Activated T-cell treated with anti-CD3 and anti-CD28 coated beads for 48 hours (primary cell): ENCODE measurements at places on chromosomes 7 and 10.

DNA sequence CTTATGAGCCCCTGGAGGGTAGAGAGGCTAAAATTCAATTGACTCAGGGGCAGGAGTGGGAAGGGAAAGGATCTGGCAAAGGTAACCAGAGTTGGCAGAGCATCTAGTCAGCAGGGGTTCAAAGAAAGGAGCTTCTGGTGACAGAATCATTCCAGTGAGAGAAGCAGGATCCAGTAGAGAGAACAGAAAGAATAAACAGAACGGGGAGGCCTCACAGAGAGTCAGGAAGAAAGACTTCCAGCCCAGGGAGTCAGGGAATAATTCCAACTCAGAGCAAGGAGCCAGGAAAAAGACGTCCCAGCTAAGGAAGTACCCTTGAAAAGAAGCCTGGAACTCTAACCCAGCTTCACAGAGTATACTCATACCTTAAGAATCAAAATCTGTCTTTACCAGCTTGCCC lies 66.6 kb upstream of the CPXM2 start:
- DNase-seq = no peak

GRCh38 chr7:99014113-99014985 lies 129.6 kb downstream of the SMURF1 start:
- no peak for DNase-seq

- DNase-seq = no peak
Observed at GRCh38 chr7:42407833-42408232, 170.8 kb upstream of the GLI3 start.

DNA sequence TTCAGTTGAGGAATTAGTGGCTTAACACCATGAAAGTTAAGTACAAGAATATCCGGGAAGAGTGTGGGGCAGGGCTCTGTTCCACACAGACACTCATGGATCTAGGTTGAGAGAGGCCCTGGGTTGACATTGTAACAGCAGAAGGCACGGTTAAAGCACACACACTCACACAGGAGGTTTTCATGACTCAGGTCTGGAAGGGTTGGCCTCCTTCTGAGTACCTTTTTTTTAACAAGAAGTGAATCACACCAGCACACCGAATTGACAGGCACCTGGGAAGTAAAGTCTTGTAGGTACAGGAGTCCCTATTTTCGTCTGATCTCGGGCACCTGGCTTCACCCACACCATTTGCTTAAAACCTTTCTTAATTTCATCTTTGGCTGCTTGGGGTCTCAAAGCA lies 509.4 kb upstream of the ADARB2 start:
- DNase-seq = no peak

DNA sequence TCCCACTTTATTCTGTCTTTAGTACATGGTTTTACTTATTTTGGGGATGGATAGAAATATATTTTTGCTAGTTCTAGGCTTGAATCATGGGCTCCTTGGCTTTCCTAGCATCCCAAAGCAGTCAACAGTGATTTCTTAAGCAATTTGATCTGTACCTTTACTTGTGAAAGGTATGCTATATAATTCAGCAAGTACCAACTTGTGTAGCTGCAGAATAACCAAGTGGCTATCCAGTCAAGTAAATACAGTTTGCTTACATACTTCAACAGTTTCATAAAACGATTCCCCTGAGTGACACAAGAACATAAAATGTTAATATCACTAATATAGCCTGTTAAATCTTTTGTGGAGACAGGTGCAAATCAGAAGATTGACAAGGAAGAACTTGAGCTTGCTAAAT lies 67.2 kb downstream of the PODXL start:
- no peak for DNase-seq

GRCh38 chr10:127210936-127211466 lies 14.6 kb upstream of the INSYN2A start:
- no peak for DNase-seq

GRCh38 chr7:125316466-125316865 lies 386.8 kb upstream of the POT1 start:
- DNase-seq = no peak

GRCh38 chr10:7520507-7521485 lies 110.0 kb upstream of the SFMBT2 start:
- no peak for DNase-seq

DNA sequence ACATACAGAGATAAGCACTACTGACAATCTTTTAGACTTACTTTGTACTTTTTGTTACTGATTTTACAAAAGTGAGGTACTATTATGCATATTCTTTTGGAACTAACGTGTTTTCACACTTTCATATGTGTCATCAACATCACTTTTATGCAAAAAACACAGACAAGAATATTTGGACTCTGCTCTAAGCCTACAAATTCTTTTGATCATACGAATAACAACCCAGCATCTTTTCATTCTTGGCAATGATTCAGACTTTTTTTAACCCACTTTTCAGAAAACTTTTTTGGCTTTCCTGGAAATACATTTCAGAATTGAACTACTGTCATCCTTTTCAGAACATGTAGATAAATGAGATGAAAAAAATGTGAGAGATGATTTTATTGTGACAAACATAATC lies 30.2 kb downstream of the USP6NL start:
- no peak for DNase-seq

DNA sequence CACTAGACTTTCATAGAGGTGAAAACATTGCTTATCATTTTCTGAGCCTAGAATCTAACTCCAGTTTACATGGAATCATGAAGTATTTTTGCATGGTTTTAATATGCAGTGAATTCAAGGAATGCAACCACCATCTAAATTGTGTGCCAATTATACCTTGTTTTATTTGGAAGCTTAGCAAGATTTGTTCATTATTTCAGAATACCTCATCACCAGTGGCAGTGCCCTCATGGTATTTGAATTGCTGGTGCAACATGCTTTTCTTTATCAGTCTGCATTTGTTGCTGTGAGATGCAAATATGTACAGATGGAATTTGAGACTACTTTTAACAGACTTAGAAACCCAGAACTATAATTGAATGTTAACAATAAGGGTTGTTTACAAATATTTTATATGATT lies 18.7 kb upstream of the ZNF800 start:
- DNase-seq = no peak

DNA sequence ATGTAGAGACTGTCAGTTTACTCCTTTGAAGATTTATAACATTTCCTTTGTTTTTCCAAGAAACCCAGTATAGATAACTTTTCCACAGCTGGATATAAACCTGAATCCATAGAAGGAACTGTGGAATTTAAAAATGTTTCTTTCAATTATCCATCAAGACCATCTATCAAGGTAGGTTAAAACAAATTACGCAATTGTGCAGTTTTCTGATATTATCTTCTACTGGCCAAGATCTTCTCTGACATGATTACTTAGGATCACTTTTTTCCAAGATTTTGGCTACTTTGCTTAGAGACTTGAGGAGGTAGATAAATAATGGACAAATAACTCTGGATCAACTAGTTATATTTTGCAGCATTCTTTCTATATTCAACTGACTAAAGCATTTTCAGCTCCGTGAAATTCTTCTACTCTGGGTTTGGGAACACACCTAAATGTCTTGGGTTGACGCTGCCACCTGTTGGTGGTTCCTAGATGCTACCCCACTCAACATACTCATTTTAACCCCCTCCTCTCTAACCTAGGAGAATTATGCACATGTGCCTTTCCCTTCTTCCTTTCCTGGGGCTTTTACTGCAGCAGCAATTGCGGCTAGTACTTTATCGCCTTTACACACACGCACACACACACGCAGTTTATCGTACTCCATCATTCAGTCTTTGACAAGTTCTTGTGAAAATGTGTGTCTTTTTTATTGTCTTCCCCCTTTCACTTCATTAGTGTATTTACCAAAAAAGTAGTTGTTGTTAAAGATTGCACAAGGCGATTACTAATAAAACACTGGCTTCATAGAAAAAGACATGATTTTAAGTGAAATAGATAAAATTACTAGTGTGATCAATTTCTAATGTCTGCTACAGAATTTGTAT lies 32.7 kb downstream of the ABCB5 start:
- no peak for DNase-seq

GRCh38 chr7:124689931-124690330 lies 75.7 kb downstream of the GPR37 start:
- DNase-seq = no peak

DNA sequence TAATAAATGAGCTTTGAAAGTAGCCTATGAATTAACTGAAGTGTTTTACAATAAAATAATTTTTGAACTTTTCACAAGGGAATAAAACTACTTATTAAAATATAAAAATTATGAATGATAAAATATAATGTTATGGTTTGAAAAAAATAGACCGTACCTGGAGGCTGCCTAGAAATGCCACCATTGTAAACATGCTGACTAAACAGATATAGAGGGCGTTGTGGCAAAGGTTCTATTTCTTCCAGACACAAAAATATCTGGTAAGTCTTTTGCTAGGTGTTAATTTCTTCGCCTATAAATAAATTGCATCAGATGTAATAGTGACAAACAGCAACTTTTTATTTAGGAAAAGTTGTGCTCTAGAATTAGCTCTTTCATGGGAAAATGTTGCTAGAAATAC lies 11.2 kb downstream of the PPP1R3A start:
- DNase-seq = no peak

DNA sequence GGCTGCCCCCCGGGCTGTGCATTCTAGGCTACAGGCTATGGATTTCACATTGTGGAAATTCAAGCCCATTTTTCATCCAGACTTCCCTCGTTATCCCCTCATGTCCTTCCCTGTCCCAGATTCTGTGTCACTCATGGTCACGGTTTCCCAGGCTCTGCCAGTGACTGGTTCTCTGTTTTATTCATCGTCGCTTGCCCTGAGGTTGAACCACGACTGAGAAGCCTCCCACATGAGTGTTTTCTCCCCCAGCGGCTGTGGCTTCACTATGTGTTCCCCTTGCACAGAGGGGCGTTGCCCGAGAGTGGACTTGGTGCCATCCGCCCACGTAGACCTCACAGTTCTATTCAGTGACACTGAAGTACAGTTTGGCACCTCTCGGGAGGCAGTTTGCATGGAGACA lies 14.0 kb downstream of the NOM1 start:
- DNase-seq = no peak

DNA sequence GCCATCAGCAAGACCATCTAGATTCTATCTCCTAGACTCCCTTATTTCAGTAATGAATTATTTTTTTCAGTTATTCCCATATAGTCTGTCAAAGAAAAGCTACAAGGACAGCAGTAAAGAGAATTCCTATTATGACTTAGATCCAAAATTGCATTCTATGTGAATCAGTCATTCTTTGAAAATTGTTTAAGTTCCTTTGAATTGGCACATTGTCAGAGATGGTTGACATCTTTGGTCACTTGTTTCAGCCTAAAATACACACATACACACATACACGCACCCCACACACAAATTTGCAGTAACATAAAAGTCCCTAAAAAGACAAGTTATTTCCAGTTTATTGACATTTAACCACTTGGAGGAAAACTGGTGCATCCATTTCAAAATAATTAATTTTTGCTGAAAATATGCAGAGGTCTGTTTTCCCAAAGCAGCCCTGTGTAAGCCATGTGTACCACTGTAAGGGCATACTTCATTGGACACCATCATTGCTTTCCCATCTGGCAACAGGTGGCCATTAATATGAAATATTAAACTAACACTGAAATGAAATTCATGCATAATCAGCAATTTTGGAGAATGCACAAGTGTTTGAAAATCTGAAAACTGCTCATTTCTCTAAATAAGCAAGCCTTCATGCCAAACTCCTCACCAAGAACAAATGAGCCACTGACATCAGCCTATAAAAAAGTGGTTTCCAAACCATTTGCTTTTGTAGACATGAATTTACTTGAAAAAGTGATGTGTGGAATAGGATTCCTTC lies 121.7 kb upstream of the COL1A2 start:
- no peak for DNase-seq

- no peak for DNase-seq
Observed at GRCh38 chr10:55668326-55668922, 692.6 kb downstream of the ZWINT start.

DNA sequence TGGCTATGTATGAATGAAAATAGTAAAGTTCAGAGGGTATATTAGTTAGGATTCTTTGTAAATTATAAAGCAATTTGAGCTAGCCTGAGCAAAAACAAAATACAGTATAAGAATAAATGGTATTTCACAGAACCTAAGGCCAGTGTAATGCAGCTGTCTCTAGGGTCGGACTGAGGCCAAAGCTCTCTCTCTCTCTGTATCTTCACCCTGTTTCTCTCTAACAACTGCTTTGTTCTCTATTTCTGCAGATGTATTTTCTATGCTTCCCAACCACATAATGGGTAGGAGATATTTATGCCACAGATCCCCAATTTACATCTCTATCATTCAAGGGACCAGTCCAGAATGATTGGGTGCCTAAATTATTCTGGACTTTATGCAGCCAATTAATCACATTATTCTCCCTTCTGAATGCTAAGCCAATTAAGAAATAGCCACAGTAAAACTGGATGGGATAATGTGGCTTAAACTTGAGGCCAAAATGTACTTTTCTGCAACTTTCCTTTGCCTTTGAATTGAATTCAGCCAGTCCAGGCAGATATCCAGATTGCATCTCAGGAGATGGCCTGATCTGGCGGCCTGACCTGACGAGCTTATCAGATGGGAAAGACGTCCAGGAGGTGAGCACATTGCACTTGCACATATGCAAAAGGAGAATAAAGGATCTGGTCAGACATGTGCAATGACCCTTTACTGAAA lies 24.6 kb upstream of the IMMP2L start:
- no peak for DNase-seq
